ENCODE measurements at places on chromosomes 11 and 22. TPM values are rescaled to one million over a fixed set of nuclear protein-coding genes. Genes with fewer than 3 reads are reported as not detected.

DNA sequence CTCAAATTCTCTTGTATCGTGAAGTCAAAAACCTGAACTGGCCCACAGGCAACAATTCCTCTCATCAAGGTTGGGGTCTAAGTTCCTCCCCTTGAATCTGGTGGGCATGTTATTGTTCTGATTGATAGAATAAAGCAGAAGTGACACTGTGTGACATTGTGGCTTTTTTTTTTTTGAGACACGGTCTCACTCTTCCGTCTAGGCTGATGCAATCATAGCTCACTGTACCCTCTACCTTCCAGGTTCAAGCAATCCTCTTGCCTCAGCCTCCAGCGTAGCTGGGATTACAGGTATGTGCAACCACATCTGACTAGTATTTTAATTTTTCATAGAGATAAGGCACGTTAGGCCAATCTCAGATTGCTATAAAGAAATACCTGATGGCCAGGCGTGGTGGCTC lies 8.9 kb upstream of the PELI3 start:
- DNase-seq, result no peak

Gene NDUFS8
- 474 TPM for total RNA-seq

DNA sequence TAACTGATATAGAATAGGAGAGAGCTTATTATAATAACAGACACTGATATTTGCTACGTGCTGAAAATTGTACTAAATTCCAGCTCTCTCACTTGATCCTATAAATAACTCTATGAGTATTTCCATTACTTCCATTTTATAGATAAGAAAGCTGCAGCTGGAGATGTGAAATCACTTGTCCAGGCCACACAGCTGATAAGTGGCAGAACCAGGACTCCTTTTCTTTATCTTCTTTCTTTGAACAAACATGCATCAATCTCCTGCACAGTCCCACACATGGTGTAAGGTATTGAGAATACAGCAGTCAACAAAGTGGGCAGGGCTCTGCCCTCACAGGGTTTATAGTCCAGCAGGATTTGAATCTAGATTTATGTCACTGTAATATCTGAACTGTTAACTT lies 652.1 kb downstream of the NELL1 start:
- DNase-seq, result no peak

Gene VWCE
- 0.73 TPM for total RNA-seq

DNA sequence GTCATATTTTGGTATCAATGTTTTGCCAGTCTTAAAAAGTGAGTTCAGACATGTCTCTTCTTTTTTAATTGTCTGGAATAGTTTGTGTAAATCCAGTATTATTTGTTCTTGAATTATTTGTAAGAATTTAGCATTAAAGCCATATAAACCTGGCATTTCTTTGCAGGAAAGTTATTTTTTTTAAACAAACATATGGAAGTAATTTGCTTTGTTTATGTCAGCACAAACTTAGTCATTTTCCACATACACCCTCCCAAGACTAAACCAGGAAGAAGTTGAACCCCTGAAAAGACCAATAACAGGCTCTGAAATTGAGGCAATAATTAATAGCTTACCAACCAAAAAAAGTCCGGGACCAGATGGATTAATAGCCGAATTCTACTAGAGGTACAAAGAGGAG lies 9.1 kb upstream of the CCDC81 start:
- DNase-seq, result no peak

- no peak for DNase-seq
Observed at GRCh38 chr11:19380375-19380774, 139.6 kb upstream of the E2F8 start.

DNA sequence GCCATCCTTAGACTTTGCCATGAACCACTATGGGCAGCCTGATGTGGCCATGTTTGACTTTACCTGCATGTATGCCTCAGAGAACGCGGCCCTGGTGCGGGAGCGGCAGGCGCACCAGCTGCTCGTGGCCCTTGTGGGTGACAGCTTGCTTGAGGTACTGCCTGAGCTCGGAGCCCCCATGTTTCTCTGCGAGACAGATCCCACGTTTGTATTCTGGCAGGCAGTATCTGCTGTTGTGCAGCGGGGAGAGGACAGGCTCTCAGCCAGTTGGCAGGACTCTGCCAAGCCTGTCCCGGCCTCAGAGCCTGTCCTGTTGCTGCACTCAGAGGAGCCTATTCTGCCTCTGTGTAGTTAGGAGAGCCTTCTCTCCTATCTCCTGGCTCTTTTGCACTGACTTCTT lies 109.9 kb downstream of the MICAL2 start:
- peak; percentile 90 for DNase-seq

GRCh38 chr22:25661073-25661472 lies 80.9 kb upstream of the MYO18B start:
- DNase-seq, result no peak

Gene OR4D5
- total RNA-seq, result not detected

Gene SREBF2
- 75.2 TPM for total RNA-seq

DNA sequence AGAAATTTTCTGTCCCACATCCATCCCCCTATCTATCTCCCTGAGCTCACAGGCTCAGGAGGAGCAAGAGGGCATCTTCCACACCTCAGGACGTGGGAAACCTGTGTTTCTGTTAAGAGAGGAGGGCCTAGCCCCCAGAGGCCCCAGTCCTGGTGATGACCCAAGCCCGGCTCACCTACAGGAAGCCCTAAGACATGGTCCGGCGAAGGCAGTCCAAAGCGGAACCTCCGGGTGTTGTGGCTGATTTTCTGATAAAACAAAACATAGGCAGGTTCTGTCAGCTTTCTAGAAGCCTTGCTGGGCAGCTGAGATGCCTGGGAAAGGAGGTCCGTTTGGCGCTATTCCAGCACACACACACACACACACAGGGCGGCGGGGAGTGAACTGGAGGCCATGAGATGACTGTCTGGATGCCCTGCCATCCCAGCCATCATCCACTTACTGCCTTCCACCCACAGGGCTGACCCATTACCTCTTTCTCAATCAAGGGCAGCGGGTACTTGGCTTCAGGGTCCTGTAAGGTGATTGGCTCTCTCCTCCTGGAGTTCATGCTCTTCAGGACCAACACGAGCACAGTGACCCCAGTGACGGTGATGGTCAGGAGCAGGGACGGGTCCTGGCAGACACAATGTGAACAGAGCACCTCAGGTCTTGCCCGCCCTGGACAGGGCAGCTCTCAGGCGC lies 882 bp downstream of the CYB5R2 start:
- no peak for DNase-seq

- DNase-seq, result peak; percentile 55
Observed at GRCh38 chr22:50563413-50564160, 868 bp upstream of the SYCE3 start.

Gene MIAT
- 0.48 TPM for total RNA-seq

Gene POTEH
- total RNA-seq, result not detected

DNA sequence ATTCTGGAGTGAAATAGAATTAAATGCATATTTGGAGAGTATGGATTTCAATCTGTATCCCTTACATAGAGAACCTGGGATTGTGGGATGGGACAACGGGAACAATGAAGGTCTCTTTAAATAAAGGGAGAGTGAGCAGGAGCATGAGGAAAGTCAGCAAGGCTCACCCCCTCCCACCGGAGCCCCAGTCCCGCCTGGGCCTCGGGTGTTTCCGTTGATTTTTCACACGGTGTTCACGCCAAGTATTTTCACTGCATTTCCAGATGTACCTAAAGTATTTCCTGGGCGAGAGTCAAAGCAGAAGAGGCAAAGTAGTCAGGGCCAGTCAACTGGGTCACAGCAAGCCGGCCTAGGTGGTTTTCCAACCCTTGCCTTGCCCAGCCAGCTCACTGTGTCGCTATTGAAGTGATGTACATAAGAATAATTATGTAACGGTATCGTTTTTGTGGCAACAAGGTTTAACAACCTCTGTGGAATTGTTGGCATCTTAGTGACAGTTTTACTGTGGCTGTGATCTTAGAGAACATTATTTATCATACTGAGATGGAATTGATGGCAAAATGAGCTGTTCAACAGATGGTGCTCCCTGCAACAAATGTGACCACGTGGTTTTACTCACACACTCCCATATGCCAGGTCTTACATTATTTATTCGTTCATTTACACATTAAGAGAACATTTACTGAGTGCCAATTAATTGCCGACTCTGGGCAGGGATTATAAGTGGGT lies 177.3 kb downstream of the ADAMTS15 start:
- DNase-seq, result no peak

DNA sequence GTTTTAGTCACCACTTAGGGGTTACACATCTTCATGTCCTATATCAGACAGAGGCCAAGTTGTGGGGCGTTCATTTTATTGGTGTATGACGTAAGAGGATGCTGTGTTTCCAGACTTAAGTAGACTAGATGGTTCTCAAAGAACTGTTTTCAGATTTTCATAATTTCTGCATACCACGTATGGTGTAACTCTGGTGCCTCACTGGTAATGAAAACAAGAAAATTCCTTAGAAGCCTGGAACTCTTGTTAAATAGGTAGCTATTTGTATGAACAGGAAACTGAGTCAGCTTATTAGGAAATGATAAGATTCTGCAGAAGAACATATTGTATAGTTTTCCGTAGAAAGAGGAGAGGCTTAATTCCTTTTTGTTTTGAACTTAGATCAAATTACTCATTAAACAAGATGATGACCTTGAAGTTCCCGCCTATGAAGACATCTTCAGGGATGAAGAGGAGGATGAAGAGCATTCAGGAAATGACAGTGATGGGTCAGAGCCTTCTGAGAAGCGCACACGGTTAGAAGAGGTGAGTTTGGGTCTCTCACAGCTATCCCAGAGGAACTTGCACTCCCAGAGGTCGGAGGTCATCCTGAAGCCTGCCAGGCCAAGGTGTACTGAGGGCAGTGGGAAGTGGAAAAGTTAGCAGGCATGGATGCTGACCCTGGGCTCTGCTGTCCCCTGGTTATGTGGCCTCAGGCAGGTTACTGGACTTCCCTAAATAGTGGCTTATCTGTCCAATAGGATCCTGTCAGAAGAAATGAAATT lies 3.9 kb downstream of the CDC45 start:
- no peak for DNase-seq

DNA sequence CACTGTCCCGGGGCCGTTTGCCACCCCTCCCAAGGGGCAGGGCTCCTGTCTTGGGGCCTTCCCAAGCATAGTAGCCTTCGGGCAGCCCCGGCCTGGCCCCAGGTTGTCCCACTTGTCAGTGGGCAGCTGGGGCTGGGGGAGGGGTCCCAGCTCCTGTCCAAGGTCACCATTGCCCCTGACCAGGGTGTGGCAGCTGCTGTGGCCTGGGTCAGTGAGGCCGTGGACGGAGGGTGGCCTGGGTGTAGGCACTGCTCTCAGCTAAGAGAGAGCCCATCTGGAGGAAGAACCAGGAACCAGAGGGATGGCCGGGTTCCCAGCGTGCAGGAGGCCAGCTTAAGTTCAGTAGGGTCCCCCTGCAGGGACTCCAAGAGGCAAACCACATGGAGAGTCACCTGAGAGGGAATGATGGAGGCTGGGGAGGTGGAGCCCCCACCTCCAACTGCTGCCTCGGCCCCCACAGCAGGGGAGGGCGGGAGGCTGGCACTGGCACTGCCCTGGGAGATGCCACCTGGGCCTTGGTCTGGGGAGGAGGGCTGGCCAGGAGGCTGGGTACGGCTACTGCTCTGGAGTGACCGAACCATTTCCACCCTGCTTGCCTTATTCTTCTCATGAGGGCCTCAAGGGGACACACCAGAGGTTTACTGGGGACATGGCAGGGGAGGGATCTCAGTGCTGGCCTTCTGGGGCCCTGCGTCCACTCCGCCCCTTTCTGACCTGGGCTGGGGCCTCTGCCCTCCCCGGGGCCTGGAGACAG lies 6.8 kb upstream of the CCDC188 start:
- no peak for DNase-seq

GRCh38 chr11:10236840-10237239 lies 57.2 kb downstream of the SBF2 start:
- DNase-seq, result no peak

Gene C22orf15
- total RNA-seq, result not detected

DNA sequence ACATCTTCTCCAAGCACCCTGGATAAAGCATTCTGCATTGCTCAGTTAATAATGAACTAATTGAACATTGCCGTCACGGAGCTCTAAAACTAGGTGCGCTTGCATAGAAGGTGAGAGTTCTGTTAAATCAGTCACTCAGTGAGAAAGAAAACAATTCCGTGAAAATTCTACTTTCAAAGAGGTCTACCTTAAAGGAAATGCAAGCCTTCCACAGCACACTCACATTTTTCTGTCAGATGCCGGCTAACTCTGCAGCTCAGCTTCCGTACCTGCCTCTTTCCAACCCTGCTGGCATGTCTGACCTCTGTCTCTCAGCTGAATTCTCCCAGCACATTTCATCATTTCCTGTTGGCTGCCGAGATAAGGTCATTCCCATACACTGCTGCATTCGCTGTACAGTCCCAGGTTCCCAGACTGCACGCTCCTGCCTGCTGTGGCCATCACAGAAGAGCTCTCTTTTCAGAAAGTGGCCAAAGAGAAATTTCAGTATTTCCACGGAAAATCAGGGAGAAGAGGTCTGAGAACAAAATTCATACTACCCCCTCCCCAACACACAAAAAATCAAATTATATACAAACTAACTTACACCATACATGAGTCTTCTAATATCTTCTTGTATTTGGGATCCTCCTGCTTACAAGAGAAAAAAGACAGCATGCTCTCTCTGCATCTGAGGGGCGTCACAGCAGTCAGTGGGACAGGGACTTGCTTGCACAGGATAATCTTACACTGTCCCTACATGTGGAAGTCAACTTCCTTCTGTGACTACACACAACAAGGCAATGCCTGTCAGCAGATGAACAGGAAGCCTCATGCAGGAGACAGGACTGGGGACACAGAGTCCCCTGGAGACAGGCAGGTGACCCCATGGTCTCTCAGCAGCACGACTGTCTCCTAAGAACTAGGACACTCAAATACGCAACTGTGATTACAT lies 55.1 kb downstream of the PACSIN2 start:
- peak; percentile 64 for DNase-seq

DNA sequence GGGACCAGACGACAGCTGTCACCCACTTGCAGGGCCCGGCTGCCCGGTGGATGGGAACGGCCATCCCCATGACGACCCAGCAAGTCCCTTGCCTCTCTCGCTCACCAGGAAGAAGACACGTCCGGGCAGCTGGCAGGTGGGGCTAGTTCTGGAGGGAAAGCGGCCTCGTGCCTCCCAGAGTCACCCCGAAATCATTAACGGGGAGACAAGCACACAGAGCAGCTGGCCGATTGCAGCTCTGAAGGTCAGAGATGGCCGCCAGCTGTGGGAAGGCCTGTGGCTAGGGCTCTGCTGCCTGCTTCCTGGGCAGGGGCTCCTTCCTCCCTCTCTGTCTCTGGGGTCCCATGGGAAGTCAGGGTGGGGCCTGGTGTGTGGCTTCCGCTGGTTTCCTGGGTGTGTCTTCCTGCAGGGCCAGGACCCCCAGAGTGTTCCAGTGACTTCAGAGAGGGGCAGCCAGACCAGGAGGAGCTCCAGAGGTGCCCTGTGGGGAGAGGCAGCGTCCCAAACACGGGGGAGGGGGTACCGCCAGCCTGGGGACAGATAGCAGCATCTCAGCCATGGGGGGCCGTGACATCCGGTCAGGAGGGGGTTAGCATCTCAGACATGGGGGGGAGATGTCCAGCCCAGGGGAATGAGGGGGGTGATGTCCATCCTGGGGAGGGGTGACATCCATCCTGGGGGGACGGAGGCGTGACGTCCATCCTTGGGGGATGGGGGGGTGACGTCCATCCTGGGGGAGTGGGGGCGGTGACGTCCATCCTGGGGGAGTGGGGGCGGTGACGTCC lies 114.9 kb downstream of the KCNQ1 start:
- DNase-seq, result peak; percentile 25
